ENCODE measurements at places on chromosomes 5 and 9.

- no peak for DNase-seq
Measured at GRCh38 chr9:127534931-127535330, 77.1 kb upstream of the STXBP1 start.

- DNase-seq = peak; percentile 12
Measured at GRCh38 chr9:101601904-101602765, 7.4 kb upstream of the PPP3R2 start.

GRCh38 chr5:57893926-57894325 is 411.3 kb upstream of the ACTBL2 start:
- no peak for DNase-seq

DNA sequence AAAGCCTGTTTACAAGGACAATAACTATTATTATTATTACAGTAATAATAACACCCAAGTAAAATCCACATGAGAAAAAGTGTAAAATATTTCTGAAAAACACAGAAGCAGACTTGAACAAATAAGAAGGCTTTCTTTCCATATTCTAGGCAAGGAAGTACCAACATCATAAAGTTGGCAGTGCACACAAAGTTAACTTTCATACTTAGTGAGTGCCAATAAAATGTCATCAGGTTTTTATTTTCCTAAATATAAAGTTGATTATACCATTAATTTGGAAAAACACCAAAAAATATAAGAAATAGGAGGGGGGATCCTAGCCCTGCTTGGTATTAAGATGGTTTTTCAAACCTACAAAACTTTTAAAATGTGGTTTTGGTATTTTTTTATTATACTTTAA is 161.4 kb downstream of the PRELID2 start:
- no peak for DNase-seq

DNA sequence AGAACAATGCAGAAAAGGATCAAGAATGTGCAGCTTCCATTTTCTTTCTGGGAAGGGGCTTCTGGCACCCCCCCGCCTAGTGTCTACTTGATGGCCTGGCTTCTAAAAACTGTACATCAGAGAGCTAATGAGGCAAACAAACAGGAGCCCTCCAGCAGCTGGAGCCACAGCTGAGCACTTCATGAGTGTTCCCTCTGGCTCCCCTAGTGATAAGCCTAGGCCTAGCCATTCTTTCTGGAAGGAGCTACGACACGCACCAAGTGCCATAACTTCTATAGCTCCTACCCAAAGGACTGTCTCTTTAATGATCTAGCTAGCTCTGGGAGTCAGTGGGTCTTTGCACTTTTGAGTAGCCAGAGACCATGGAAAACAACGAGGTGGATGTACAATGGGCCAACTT is 66.1 kb downstream of the DNAH5 start:
- DNase-seq = no peak

GRCh38 chr9:73037613-73038012 is 84.8 kb upstream of the ALDH1A1 start:
- no peak for DNase-seq

DNA sequence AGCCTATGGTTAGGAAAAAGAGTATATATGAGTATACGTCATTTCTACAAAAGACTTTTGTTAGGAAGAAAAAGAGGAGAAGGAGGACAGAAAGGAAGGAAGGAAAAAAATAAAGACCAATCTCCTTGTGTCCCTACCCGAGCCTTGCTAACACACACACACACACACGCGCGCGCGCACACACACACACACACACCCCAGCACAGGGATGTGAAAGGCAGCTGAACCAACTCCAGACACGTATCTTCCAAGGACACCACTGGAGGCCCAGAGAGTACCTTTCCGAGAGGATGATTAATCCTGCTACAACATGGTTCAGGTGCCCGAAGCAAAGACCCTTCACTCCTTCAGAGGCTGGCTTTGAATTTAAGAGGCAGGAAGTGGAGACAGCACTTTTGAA is 56.9 kb upstream of the GALNT10 start:
- DNase-seq = no peak

- no peak for DNase-seq
Measured at GRCh38 chr5:79069488-79070349, at the start of the genes BHMT2 and DMGDH. Gene BHMT2, plus strand, starts transcription at chr5:79069767. Its CDS starts 16 bp downstream, at chr5:79069783. Gene DMGDH, minus strand, starts transcription at chr5:79069674. Its CDS starts 54 bp downstream, at chr5:79069620.

GRCh38 chr9:96604004-96604319 is 15.7 kb downstream of the CDC14B start:
- no peak for DNase-seq

DNA sequence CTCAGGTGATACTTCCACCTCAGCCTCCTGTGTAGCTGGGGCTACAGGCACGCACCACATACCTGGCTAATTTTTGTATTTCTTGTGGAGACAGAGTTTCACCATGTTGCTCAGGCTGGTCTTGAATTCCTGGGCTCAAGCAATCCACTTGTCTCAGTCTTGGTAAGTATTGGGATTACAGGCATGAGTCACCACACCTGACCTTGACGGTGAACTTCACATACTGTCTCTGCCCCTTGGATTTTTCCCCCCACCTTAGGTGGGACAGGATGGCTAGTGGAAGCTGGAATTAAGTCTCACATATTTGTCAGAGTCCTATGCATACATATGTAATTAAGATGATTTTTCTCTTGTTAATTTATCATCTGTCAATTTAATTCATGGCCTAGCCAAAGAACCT is 20.9 kb upstream of the RFK start:
- no peak for DNase-seq

DNA sequence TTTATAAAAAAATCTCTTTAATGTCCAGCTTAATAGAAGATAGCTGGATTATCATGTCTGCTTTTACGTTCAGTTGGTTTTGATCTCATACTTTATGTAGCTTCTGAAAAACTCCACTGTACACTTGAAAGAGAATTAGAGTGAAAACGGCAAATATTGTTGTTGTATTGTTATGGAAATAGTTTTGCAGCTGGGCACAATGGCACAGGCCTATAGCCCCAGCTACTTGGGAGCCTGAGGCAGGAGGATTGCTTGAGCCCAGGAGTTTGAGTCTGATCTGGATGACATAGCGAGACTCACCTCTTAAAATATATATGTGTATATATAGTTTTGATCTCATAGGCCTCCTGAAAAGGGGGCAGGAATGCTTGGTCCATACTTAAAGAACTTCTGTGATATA is 67.4 kb upstream of the PRRC1 start:
- no peak for DNase-seq

DNA sequence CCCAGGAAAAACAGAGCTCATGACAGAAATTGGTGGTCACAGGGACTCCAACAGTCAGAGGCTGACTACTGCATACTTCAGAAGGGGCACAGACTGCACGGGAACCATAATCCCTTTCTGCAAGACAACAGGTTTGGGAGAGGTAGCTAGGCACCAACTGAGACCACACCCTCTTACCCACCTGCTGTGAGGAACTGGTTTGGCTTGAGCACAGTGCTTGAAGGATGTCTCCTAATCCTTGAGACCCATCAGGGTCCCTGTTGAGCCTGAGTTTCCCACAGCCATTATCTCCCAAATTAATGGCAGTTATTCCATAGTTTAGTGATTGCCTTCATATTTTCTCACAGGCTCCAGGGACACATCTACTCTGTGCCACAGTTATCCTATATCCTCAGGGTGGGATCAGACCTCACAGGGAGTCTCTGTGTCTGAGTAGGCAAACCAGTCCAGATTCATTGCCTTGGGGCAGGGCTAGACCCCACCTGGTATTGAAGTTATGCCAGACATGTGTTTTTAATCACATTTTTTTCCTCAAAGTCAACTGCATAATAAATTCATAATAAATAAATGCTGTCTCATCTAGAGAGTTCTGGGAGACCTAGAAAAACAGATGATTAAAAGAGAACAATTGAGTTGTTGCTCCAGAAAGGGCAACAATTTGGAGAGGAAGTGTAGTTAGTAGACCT is 9.3 kb upstream of the CAST start:
- DNase-seq = no peak

- DNase-seq = no peak
Measured at GRCh38 chr9:110526426-110526825, 53.1 kb downstream of the SVEP1 start.

DNA sequence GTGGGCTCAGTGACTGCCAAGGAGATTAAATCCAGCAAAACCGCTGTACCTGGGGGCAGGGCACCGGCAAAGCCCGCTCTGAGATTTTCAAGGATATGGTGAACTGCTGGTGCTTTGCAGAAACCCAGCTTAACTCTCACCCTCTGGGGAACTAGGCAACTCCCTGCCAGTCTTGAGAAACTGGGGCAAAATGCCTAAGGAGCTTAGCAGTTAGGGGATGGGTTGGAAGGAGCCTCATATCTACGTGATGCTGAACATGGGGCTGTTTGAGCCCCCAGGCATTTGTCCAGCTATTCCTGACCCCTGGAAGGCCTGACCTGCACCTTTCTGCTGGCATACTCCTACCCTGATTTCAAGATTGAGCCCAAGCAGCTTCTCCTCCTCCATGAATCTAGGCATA is 108.6 kb upstream of the TBC1D2 start:
- DNase-seq = no peak

GRCh38 chr5:11000515-11001353 is 239.7 kb upstream of the DAP start:
- no peak for DNase-seq

DNA sequence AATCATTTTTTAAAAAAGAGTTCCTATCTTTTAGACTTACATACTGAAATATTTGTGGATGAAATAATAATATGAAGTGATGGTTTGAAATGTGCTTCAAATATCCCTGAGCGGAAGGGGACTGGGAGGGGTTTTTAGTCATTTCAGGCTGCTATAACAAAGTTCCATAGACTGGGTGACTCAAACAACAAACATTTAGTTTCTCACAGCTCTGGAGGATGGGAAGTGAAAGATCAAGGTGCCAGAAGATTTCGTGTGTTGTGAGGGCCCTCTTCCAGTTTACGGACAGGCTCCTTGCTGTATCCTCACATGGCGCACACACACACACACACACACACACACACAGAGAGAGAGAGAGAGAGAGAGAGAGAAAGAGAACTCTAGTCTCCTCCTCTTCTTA is 27.1 kb upstream of the TEX10 start:
- no peak for DNase-seq

DNA sequence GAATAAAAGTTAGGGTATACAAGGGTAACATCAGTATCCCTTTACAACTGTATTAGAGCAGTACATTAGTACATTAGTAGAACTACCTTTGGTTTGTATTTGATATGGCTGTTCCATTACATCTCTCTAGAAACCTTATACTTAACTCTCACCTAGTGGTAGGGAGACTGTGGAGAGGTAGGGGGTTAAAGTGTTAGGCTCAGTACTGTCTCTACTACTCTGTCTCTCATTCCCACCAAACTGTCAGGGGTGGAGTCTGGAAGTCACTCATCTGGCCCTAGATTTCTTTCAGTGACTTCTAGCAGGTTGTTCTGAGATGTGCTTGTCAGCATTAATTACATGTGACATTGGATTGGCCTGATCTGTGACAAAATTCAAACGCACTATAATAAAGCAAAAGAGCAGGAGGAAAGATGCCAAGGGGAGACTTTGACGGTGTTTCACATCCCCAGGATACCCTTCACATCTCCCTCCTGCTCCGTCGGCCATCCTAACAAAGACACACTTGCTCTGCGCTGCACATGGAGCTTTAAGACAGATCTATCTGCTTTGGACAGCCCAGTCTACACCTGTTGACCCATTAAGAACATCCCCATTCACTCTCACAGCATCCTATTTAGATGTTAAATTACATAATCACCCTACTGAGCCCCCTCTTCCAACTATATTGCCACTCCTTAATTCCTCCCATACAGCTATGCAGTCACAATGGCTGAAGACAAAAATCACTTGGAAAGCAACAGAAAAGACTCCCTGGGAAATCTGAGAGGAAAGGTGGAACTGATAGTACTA is 1043.0 kb upstream of the DMAC1 start:
- no peak for DNase-seq

GRCh38 chr5:143084407-143084806 is 314.2 kb downstream of the ARHGAP26 start:
- no peak for DNase-seq

GRCh38 chr9:133477992-133478850 is 678 bp downstream of the SLC2A6 start:
- no peak for DNase-seq

DNA sequence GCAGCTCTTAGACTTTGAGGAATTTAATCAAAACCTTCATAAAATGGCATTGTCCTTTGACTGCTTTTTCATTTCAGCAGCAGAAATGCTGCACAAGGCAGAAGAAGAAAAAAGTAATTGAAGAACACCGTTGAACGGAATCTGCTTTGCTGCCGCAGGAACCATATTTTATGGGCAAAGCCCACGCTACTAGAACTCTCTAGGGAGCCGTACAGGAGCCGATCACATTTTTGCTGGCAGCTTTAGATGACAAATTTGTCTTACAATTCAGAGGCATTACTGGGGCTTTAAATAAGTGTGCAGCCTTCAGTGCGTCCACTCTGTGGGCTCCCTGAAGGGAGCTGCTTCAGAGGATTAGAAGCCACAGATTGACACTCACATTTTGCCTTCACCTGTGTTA is 5.4 kb downstream of the CFAP90 start:
- no peak for DNase-seq
